ENCODE measurements at places on chromosomes 3 and 15.

DNA sequence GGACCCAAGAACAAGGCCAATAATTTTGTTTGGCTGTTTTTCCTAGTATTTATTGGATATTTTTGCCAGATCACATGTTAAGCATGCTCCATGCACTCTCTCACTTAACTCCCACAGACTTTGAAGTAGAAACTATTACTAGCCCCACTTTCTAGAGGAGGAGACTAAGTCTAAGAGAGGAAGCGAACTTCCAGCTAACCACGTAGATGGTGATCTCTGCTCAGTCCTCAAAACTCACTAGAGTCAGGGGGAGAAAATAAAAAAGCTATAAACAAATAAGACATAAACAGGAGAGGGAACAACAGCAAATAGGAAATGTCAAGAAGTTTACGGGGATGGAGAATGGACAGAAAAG is 481.0 kb upstream of the PROK2 start:
- no peak for DNase-seq

DNA sequence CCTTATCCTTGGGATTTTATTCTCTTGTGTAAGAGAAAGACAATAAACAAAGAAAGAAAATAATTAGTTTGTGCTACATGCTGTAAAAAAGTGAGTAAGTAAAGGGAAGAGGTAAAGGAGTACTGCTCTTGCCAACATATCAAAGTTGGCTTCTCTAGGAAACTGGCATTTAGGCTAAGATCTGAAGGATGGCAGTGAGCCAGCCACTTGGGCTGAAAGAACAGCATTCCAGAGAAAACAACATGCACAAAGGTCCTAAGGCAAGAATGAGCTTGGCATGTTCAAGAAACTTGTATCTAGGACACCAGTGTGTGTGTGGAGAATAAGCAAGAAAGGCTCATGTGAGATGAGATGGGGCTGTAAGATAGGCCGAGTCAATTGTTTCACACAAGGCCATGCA is 245.5 kb upstream of the MANF start:
- DNase-seq, result no peak

DNA sequence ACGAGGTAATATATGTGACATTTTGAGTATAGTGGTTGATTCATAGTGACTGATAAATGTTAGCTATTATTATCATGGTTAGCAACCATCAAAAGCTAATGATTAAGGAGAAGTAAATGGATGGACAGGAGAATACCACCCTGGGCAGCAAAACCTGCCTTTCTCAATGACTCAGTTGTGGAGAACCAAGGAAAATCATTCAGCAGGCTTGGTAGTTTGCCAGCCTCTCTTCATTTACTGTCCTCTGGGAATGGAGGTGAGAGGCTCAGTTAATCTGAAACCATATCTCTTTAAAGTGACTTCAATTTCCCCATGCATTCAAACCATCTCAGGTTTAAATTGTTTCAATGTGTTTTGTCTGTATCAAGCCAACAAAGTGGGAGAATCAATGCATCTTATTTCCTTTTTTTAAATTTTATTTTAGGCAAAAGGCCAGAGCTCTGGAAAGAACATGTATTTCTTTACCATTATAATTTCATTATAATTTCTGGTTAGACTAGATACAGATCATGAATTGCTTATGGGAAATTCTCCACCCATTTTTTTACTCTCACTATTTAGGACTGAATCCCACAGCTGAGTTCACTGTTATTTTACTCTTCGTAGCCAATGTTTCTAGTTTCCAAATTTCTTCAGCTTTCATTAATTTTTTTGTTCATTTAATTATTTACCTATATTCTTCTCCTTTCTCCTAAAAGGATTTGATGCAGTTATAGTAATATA is 2.7 kb downstream of the TM4SF18 start:
- no peak for DNase-seq

DNA sequence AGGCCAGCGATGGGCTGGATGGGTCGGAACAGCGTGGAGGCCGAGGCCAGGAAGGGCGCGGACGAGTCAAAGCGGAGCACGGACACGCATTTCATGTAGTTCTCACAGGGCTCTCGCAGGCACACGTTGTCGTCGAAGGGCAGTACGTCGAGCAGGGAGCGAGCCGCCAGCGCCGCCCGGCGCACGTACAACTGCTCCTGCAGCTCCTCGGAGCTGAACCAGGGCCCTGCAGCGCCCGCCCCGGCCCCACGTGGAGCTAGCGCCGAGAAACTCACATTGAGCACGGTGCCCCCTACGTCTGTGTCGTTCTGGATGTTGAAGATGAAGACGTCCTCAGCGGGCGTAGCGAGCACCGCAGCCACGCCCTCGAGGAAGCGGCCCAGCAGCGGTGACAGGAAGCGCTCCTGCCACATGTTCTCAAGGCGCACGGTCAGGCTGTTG is 5.8 kb downstream of the CELSR3 start:
- DNase-seq, result no peak

- no peak for DNase-seq
Observed at GRCh38 chr3:125055331-125055912, 375 bp downstream of the HEG1 start.
